ENCODE measurements at places on chromosomes 12 and 14.

GRCh38 chr12:73226593-73226992 lies 954.4 kb downstream of the TRHDE start:
- DNase-seq = no peak

- no peak for DNase-seq
Observed at GRCh38 chr12:129902371-129903091, 1.3 kb downstream of the TMEM132D start.

DNA sequence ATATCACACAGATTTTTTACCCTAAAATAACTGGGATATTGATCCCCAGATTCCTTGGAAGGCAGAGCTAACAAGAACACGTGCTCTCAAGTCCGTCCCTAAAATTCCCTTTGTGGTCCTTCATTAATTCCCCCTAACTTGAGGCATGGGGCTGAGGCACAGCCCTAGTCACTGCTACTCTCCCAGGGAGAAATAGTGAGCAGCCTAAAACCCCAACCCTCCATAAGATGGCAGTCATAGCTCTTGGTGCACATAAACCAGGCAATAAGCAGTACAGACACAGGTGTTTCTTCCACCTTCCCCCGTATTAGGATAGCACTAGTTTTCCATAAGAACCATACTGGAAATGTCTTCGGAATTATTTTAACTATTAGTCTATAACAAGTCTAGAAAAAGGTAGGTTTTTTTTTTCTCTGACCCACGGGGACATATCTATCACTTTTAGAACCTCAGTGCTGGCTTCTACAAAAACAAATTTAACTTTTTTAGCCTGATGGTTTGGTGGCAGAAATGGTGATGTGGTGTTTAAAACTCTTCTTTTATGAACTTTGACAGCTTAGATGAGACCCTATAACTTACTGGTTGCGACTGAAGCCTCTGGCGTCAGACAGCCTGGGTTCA lies 3.1 kb upstream of the ARHGEF40 start:
- no peak for DNase-seq

DNA sequence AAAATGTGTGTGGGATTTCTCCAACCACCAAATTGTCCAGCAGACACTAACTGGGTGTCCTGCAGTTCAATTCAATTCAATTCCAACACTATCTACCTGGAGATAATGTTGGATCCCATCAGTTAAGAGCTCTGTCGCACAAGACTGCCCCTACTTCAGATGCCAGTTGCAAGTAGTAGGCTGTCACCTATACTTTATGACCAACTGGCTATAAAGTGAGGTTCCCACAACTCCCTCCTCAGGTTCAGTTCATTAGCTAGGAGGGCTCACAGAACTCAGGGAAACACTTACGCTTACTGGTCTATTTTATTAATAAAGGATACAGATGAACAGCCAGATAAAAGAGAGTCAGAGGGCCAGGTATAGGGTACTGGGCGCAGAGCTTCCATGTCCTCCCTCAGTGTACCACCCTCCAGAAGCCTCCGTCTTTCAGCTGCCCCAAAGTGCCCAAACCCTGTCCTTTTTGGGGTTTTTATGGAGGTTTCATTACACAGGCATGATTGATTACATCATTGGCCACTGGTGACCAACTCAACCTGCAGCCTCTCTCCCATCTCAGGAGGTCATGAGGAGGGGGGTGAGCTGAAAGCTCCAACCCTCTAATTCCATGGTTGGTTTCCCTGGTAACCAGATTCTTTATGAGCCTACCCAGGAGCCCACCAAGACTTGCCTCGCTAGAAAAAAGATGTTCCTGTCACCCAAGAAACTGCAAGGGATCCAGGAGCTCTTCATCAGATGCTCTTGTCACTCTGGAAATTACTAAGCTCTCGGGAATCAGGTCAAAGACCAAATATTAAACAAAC lies 7.5 kb upstream of the SERPINA5 start:
- DNase-seq = no peak
